ENCODE measurements at places on chromosomes 16 and 17.

DNA sequence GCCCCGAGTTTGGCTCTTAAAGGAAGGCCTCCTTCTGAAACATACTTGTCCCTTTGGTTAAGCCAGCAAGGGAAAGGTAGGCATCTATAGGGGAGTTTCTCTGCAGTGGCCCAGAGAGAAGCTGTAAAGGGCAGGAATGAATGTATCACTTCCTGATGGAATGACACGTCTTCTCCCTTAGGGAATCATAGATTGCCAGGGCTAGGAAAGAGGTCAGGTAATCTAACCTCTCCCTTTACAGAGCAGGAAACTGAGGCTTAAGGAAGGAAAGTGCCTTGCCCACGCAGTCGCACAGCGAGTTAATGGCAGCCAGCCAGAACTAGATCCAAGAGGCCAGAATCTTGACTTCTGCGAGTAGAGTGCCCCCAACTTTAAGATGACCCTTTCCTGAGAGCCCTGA is 66.1 kb downstream of the NEUROD2 start:
- no peak for DNase-seq

- DNase-seq, result peak; percentile 91
Measured at GRCh38 chr16:66406534-66407221, 20.4 kb upstream of the BEAN1 start.

DNA sequence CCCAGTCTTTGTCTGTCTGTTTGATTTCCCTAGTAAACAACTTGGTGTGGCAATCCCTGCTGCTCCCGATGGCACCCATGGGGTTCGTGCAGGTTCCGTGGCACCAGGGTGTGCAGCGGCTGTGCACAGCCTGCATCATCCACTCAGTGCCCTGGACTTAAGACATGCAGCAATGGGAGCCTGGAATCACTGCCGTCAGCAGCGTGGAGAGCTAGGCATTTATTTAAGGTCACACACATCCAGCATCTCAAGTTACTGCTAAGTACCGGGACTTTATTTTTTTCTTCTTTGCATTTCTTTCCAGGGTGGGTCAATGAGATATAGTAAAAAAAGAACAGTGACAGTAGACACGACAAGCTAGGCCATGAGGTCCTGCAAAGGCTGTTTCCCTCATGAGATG is 2.8 kb downstream of the DHRS7C start:
- DNase-seq, result no peak

DNA sequence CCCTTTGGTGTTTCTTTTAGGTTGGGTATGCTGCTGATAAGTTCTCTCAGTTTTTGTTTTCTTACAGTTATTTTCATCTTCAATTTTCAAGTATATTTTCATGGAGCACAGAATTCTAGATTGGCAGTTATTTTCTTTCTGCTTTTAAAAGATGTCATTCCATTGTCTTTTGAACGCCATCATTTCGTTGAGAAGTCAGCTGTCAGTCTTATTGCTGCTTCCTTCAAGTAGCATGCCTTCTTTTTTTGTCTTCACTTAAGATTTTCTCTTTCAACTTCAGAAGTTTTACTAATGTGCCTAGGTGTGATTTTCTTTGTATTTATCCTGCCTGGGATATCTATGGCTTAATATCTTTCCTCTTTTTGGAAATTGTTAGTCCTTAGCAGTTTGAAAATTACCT is 262.2 kb upstream of the PMFBP1 start:
- DNase-seq, result no peak

DNA sequence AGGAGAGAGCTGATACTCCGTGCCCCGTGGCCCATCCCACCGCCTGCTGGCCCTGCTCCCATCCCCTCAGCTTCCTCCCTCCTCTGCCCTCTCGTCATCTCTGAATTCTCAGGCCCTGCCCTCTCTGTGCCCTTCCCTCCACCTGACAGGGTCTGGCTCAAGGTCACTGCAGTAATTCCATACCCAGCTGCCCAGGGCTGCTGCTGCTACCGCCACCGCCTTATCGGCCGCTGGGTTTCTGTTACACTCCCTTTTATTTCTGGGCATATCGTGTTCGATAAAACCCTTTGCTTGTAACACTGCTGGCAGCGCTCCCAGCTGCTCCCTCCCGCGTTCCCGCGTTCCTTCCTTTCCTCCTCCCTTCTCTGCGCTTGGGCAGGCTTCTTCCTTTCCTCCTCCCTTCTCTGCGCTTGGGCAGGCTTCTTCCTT is 1.2 kb downstream of the EPN3 start:
- no peak for DNase-seq

- DNase-seq, result peak; percentile 75
Measured at GRCh38 chr16:785563-786535, 2.3 kb downstream of the RPUSD1 start.
